ENCODE measurements at places on chromosomes 7 and 10.

DNA sequence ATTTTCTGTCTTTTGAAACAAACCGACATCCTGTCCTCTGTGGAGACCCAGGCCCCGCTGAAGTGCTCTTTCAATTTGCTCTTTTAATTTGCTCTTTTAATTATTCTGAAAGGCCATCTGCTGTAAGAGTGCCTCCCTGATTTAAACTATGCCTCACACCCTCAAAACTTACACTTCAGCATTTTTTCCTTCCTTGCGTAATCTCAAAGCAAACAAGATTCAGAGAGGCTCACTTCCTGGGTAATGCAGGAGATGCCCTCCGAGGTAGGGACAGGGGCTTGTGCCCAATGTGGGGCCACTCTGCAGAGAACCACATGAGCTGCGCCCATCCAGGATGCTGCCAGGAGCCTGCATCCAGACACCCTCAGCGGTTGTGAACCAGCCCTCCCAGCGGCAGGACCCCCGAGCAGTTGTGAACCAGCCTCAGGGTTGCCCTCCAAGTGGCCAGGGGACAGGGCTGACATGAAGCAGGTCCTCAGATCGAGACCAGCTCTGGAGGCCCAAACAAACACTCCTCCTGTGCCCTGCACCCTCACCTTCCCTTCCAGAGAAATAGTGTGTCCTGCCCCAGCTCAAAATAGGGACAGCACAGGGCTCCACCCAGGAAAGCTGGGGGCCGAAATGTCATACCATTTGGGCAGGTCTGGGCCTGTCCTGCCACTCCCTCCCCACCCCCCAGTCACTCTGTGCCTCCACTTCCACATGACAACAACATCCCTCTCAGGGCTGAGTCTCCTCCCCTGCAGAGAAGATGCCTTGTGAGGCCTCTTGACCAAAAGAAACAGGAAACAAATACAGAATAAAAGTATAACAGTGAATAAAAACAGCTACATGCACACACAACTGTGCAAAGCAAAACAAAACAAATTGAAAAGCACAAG, 190.4 kb downstream of the PTPRN2 start:
- no peak for DNase-seq

DNA sequence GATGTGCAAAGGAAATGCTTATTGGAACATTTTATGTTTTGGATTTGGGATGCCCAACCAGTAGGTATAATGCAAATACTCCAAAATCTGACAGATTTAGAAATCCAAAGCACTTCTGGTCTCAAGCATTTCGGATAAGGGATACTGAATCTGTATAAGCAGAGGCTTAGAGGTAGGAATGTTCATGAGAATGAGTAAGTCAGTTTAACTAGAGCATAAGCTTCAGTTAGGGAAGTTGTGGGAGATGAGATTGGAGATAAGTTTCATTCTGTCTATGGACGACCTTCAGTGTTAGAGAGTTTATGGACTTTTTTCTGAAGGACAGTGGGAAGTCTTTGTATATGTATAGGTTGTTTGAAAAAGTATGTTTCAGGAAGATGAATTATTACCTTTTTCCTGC, 10.4 kb downstream of the TAX1BP1 start:
- no peak for DNase-seq

GRCh38 chr10:121449482-121449924, 148.7 kb downstream of the FGFR2 start:
- DNase-seq = peak; percentile 63

GRCh38 chr10:1603181-1603580, 134.1 kb downstream of the ADARB2 start:
- no peak for DNase-seq

DNA sequence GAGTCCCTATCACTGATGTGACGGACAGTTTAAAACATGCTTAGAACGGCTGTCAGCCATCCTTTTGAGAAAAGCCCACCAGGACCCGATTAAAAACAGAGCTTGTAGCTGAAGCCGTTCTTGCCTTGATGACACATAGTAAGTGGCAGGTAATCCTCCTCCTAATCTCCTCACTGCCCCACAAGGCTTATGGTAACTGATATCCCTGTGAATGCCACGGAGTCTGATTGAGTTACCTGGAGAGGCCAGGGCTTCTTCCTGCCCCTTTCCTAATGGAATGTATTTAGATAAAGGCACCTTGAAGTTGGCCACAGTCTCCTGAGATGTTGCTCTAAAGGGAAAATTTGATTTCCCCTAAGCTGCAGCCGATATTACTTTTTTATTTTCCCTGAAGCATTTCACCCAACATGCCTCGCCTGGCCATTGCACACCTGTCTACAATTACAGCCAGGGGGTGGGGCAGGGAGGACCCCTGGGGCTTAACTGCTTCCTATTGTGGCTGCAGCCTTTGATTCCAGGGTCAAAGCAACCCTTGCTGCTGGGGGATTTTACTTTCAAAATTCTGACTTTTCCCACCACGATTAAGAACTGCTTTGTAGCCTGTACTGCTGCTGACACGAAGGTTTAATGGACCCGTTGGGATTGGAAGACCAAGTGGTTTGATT, 169.0 kb upstream of the GPR26 start:
- DNase-seq = no peak

- no peak for DNase-seq
These were observed 188.4 kb upstream of the MGMT start for GRCh38 chr10:129278686-129279085.

GRCh38 chr10:88652616-88653015, 11.6 kb upstream of the LIPF start:
- no peak for DNase-seq

GRCh38 chr7:112669306-112669705, 120.9 kb downstream of the TMEM168 start:
- DNase-seq = no peak

DNA sequence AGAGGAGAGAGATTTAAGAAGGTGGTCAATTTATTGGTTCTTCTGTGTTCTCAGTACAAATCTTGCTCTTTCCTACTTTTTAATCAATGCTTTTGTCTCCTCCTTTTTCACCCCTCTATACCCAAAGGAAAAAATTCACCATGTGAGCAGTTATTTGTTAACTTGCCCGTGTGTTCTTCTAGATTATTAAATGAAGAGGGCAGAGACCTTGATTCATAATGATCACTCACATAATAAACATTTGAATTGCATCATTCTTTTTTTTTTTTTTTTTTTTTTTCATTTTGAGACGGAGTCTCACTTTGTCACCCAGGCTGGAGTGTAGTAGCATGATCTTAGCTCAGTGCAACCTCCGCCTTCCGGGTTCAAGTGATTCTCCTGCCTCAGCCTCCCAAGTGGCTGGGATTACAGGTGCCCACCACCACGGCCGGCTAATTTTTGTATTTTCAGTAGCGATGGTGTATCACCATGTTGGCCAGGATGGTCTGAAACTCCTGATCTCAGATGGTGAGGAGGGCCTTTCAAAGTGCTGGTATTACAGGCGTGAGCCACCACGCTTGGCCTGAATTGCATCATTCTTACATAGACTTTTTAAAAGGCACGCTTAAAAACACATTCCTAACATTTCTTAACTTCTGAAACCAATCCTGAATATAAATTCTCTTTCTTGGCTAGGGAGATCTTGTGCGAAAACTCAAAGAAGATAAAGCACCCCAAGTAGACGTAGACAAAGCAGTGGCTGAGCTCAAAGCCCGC, 3.6 kb downstream of the GARS1 start:
- DNase-seq = no peak

DNA sequence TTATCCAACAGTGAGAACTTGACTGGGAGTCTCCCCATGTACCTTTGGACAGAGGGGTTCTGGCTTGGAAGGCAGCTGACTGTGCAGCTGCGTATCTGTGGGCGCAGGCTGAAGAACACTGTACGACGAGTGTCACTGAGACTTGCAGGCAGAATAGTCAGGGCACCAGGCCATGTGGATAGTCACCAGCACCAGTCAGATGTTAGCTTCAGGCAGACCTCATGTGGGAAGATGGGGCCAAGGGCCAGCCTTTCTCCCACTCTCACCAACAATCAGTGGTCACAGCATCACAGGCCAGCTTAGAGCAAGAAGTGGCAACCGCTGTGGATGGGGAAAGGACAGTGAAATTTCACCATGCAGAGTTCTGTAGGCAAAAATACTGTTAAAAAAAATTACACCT, 43.4 kb upstream of the GJD4 start:
- no peak for DNase-seq

GRCh38 chr7:91618776-91619765, 261.4 kb downstream of the MTERF1 start:
- no peak for DNase-seq

GRCh38 chr10:10803278-10803677, 214.4 kb upstream of the CELF2 start:
- DNase-seq = no peak

- DNase-seq = peak; percentile 35
These were observed 11.8 kb downstream of the MMRN2 start for GRCh38 chr10:86945361-86946212.

DNA sequence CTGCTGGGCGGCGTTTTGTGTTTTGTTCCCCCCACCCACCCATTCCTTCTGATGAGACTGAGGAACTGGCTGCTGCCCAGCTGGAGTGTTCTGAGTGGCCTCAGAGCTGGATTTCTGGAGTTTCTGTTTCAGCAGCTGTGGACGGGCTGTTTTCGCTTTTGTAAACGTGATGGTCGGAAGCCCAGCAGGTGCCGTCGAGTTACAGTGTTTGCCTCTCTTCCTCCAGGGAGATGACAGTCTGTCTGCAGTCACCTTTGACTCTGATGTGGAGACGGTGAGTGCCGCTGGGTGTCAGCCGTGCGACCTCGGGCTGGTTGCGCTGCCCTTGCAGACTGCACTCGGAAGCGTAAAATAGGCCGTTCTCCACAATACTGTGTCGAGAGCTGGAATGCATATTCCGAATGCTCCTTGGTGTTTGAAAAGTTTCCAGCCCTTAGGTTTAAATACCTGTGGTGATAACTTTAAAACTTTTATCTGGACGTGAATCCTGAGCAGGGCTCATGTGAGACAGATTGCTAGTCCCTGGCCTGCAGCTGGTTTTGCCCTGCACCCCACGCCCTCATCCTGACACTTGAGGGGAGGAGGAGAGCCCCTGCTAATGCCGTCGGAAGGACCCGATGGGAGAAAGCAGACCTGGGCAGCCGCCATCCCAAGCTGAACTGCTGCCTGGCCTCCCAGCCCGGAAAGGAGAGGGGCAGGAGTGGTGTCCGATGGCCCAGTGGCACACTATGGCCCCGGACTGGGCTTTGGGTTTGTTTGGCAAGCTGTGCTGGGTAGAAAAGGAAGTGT, 8.3 kb downstream of the IQCE start:
- DNase-seq = no peak

GRCh38 chr10:1056326-1057105, at the start of gene WDR37:
Gene WDR37, plus strand, starts transcription at chr10:1056385. Its CDS starts 15,771 bp downstream, at chr10:1072156.
- DNase-seq = peak; percentile 87

DNA sequence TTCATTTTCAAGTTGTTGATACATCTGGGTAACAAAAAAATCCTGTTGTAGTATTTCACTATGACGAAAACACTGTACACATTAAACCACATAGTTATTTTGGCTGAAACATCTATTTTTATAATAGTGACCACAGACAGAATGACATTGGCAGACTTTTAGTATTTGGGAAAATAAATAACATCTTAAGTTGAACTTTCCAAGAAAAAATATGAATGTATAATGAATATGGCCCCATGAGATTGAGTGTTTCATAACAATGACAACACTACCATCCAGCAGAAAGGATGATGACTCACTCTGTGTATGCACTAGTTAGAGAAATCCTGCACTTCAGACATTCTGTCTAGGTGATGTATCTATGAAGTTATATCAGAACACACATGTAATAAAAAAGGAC, 118.1 kb downstream of the SEMA3D start:
- no peak for DNase-seq

DNA sequence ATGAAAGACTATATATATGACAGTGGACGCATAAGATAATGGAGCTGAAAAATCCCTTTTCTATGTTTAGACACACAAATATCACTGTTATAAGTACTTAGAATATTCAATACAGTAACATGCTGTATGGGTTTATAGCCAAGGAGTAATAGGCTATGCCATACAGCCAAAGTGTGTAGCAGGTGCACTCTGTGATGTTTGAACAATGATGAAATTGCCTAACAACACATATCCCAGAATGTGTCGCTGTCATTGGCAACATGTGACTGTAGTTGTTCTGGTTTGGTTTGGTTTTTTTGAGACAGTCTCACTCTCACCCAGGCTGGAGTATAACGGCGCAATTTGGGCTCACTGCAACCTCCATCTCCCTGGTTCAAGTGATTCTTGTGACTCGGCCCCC, 26.1 kb downstream of the NOM1 start:
- no peak for DNase-seq

DNA sequence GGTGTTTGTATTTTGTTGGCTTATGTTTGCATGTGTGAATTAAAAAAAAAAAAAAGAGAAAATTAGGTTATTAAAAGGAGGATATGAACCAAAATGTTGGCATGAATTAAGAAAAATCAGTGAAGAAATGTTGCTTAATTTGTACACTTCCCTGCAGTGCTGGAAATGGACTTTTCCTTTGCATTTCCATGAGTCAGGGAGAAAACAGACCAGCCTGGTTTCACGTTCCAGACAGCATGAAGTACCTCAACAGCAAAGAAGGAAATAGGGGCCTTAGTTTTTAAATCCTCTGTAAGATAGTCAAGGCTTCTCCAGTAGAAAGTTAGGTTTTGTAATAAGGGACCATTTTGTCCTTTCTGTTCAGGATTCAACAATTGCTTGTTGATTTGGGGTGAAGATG, 159.7 kb downstream of the CELF2 start:
- no peak for DNase-seq

DNA sequence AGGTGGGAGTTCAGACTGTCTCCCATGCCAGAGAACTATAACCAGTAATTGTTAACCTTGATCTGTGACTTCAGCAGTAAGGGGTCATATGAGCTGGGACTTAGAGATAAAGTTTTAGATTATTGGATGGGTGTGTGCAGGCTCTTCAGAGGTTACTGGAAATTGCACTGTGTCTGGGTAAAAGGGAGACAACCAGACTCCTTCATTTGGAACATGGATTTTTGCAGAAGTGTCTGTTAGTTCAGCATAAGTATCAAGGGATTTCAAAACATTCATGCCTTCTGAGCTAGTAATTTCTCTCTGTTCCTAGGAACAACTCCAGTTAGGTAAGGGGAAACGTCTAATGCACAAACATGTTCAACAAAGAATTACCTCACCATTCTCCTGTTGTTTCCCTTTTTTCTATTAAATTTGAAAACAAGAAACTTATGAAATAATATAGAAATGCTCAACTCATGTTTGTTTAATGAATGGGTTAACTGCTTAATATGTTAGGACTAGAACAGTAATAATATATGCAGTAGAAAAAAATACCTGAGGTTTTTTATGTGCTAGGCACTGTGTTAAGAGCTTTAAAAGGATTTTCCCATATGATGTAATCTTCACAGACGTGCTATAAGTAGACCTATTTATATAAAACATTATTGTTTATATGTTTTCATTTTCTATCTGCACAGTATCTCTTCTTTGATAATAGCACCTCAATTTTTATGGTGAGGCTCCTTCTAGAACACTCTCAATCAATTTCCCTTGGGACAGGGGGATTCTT, 233.0 kb downstream of the CACNA2D1 start:
- no peak for DNase-seq

- DNase-seq = no peak
These were observed 130.8 kb downstream of the TCF7L2 start for GRCh38 chr10:113080925-113081229.

- DNase-seq = no peak
These were observed 26.3 kb downstream of the GPR141 start for GRCh38 chr7:37709631-37710509.
